ENCODE measurements at places on chromosomes 7 and 10. TPM values are rescaled to one million over a fixed set of nuclear protein-coding genes. Genes with fewer than 3 reads are reported as not detected.

GRCh38 chr10:49174261-49174925 lies 13.8 kb downstream of the TMEM273 start:
- no peak for DNase-seq

GRCh38 chr10:7889947-7890542 lies 71.7 kb downstream of the TAF3 start:
- no peak for DNase-seq

- DNase-seq: no peak
These were observed 141.1 kb downstream of the LRMDA start for GRCh38 chr10:75572478-75572877.

DNA sequence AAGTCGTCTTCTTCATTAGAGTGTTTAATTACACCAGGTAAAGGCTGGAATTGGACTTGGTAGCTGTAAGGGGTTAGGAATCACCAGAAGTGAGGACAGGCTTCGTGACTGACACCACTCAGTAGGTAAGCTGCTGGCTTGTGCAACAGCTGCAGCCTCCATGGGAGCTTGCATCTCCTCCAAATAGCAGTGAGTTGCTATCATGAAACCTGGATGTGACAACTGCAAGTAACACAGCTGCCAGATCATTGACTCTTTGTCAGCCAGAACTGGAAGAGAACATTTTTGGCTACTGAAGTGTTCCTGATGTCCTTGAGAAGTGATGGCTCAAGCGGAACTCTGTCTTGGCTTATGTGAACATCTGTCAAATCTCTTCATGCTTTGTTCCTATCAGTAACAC lies 64.1 kb upstream of the MSRB2 start:
- no peak for DNase-seq

The EFCAB10 gene
- total RNA-seq: not detected

The IFIT3 gene
- total RNA-seq: 10.5 TPM

The IL6 gene
- 2.4 TPM for total RNA-seq
